ENCODE measurements at places on chromosomes 3 and 15.

DNA sequence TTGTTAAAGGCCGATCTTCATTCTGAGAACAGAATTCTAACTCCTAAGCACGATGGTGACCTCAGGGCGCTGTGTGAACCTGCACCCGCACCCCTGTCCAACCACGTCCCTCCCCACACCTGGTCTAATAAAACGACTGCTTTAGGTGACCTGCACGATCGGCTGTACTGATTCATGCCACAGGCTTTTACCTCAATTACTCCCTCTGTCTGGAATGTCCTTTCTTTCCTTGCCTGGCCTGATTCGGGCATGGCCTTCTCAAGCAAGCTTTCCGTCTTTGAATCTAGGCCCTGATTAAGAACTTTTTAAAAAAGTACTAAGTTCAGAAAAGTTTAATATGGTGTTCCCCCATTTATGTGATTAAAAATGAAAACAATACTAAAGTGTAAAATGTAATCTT lies 842 bp upstream of the U2SURP start:
- no peak for DNase-seq

DNA sequence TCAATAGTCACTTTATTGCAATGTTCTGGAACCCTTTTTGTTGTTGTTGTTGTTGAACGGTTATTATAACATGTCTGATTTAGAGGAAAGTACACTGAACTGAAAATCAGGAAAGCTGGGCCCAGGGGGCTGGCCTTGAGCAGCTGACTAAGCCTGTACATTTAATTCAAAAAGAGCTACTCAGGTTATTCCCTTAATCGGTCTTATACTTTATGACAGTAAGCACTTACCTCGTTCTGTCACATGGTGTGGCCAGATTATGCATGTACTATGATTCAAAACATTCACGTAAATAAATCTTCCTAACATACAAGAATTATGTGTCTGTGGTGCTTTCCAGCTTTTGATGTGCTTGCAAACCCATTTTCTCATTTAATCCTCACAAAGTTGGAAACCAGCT lies 382.5 kb upstream of the TPRG1 start:
- DNase-seq = no peak

- peak; percentile 42 for DNase-seq
These were observed 8.9 kb upstream of the RPS27L start for GRCh38 chr15:63166219-63166618.

GRCh38 chr15:48355377-48355776 lies 24.1 kb downstream of the DUT start:
- no peak for DNase-seq

- DNase-seq = no peak
These were observed 19.7 kb downstream of the ANKDD1A start for GRCh38 chr15:64931381-64931780.

Measured in A673 (cell line).